Right ventricle myocardium inferior (tissue), 1 donor: ENCODE measurements at places on chromosomes 5 and 9.

DNA sequence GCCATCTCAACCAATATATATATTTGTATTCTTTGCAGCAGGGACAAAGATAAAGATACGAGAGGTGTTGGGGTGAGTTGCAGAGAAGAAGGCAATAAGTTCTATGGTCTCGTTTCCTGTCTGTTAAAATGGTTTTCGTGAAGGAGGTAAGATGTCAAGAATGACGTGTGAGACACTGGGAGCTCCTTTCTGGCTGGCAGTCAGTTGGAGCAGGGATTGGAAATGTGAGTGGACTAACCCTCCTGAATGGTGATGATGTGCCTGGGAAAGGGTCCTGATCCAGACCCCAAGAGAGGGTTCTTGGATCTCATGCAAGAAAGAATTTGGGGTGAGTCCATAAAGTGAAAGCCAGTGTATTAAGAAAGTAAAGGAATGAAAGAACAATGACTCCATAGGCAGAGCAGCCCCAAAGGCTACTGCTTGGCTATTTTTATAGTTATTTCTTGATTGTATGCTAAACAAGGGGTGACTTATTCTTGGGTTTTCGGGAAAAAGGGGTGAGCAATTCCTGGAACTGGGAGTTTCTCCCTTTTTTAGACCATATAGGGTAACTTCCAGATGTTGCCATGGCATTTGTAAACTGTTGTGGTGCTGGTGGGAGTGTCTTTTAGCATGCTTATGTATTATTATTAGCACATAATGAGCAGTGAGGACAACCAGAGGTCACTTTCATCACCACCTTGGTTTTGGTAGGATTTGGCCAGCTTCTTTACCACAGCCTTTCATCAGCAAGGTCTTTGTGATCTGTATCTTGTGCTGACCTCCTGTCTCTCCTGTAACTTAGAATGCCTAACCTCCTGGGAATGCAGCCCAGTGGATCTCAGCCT is 53.7 kb downstream of the SPATA31C2 start:
- DNase-seq, result no peak

GRCh38 chr5:159965031-159965837 is 43.7 kb upstream of the TTC1 start:
- DNase-seq, result no peak

- no peak for DNase-seq
Measured at GRCh38 chr5:127899214-127899610, 184.4 kb upstream of the SLC12A2 start.

DNA sequence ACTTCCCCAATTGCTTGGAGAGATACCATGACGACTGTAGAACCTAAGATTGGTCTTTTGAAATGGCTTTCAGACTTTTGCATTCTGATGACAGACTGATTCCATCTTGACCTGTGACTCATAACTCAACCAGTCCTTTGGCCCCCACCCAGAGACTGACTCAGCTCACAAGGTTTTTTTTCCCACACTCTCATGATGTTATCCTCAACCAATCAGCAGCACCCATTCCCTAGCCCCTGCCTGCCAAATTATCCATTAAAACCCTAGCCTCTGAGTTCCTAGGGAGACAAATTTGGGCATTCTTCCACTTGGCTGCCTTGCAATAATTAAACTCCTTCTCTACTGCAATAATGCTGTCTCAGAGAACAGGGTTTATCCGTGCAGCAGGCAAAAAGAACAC is 1263.3 kb upstream of the CDH9 start:
- no peak for DNase-seq

DNA sequence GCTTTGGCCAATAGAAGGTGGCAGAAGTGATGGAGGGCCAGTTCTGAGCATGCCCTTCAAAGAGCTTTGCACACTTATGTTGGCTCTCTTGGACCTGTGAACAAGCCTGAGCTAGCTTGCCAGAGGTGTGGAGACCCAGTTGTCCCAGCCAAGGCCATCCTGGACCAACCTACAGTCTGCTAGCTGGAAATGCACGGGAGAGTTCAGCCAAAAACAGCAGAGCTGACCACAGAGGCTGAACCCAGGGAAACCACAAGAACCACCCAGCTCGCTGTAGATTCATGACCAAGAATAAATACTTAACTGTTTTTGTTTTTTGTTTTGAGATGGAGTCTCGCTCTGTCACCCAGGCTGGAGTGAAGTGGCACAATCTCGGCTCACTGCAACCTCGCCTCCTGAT is 65.4 kb upstream of the HAND1 start:
- DNase-seq, result no peak

GRCh38 chr9:86821006-86821845 is 126.1 kb downstream of the GAS1 start:
- no peak for DNase-seq

DNA sequence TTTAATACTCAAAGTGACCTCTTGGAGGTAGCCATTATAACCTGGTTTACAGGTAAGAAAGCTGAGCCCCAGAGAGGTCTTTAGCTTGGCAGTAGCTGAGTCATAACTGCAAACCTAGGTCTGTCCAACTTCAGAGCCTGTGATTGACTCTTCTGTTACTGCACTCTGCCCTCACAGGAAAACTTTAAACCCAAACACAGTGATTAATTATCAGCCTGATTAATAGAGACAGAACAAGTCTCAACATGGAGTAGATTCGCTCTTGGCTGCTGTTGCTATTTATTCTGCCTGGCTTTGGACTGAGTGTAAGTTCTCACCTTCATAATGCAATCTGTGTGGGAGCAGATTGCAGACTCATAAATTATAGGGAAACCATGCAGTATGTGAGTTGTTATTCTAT is 27.4 kb upstream of the TXN start:
- DNase-seq, result no peak

DNA sequence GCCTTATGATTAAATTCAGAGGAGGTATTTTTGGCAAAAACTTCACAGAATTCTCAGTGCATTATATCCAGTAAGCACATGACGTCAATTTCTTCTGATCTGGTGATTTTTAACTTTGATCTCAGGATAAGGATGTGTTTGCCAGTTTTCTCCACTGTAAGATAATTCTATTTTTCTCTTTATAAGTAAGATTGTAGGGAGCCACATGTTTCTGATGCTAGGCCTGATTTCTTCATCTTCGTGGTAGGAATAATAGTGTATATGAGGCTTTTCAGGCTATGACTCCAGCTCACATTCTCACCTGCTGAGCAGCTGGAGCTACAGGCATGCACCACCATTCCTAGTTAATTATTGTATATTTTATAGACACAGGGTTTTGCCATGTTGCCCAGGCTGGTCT is 32.1 kb upstream of the LMNB1 start:
- DNase-seq, result no peak

GRCh38 chr9:86405926-86406325 is 51.7 kb upstream of the TUT7 start:
- DNase-seq, result no peak
